ENCODE measurements at places on chromosomes 5 and 9.

DNA sequence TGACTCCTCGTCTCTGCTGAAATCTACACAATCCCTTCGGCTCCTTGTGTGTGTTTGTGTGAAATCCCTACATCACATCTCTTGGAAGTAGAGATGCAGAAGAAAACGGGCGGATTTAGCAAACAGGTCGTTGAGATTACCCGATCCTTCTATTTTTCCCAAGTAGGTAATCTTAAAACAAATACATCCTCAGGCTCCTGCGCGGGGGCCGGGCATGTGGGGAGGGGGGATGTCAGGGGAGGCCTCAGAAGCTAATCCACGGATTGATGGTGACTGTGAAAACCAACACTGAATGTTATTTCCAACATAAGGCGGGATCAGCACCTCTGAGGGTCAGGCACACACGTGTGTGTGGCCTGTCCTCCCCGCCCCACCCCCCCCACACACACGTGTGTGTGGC is 137.8 kb downstream of the ROR2 start:
- no peak for DNase-seq

- no peak for DNase-seq
Measured at GRCh38 chr9:99023831-99024230, 80.1 kb downstream of the COL15A1 start.

DNA sequence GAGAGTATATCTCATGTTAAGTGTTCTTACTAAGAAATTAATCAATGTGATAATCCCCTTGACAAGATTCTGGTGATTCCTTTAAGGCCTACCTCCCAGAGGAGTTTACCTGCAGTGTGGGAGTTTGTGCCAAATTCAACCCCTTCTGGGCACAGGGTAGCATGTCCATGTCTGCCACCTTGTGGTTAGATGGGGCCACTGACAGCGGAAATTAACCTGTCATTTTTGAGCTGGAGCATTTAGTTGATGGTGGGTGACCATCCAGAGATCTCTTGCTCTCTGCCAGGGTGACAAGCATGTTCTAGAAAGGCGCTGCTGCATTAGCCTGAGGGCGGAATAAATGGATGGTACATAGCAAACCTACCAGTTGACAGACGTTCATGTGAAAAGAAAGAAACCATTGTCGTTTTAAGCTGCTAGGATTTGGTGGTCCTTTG is 132.2 kb downstream of the FBXO4 start:
- DNase-seq = no peak

GRCh38 chr5:67182301-67182790 is 14.3 kb downstream of the CD180 start:
- peak; percentile 75 for DNase-seq

DNA sequence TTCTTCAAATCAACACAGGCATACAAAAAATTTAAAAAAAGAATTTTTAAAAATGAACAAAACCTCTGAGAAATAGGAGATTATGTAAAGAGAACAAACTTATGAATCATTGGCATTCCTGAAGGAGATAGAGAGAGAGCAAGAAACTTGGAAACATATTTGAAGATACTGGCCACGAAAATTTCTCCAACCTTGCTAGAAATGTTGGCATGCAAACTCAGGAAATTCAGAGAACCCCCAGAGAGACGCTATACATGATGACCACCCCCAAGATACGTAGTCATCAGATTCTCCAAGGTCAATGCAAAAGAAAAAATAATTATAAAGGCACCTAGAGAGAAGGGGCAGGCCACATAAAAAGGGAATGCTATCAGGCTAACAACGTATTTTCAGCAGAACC is 472.5 kb downstream of the MTRR start:
- no peak for DNase-seq

DNA sequence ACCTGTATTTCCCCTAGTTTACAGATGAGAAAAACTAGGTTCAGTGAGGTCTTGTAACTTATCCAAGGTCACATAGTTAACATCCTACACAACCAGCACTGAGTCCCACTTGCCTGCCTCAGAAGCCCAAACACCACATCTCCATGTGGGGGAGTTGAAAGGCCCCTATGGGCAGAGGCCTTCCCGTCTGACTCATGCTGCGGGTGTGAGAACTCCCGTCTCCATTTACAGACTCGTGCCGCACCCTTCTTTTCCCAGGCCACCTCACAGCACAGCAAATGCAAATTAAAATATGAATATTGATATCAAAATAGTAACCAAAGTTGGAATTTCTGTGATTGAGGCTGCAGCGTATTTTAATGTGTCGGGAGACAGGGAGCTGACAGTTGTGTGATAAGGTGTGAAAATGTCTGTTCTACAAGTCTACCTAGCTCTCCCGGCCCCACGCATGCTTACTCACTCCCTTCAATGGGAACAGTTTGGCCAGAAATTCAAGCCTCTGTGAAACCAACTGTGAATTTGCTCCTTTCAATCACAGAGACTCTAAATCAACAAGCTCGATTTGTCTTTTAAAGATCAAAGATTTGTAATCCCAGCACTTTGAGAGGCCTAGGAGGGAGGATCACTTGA is 90.1 kb downstream of the CRB2 start:
- peak; percentile 20 for DNase-seq

- peak; percentile 52 for DNase-seq
Measured at GRCh38 chr9:38117651-38118050, 48.6 kb upstream of the SHB start.

DNA sequence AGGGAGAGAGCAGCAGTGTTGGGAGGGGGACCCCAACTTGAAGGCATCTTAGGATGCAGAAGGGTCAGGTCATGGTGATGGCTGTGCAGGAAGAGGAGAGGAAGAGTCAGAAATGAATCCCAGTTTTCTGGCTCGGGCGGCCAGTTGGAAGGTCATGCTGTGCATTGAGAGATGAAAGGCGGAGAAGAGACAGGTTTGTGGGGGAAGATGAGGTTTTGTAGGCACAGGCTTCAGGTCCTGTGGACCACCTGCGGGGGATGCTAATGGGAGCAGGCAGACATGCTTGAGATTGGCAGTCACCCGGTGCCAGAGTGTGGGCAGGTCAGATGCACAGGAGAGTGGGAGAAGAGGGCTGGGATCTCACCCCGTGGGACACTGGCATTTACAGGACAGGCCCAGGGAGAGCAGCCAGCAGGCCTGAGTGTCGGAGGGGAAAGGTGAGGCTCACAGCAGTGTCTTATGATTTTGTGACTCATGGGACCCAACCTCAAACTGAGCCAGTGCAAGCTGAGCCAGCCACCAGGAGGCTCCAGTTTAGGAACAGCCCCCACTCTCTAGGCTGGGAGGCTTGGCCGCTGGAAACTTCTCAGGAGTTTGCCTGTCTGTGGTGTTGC is 17.5 kb downstream of the STXBP1 start:
- peak; percentile 38 for DNase-seq

GRCh38 chr9:121735065-121735792 is 83.8 kb downstream of the DAB2IP start:
- DNase-seq = no peak

DNA sequence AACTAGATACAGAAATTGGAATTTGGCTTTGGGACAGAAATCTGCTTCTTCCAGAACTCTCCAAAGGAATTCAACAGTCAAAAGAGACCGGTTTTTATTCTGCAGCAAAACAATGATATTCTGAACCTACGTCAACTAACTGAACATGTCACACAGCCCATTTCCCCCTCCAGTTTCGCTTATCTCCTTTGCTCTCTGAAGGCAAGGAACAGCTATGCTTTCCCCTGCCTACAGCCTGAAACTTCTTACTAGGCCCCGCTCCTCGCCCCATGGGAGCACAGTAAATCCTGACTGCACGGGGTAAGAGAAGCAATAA is 488 bp downstream of the SKIC3 start:
- no peak for DNase-seq

GRCh38 chr5:177430140-177430951 is 3.9 kb downstream of the GRK6 start:
- peak; percentile 58 for DNase-seq

- no peak for DNase-seq
Measured at GRCh38 chr5:59800347-59800893, 93.1 kb downstream of the PDE4D start.

Measured in upper lobe of right lung (tissue), 1 donor.